ENCODE measurements at places on chromosomes 7 and 10.

GRCh38 chr7:51324206-51324898 is 7.7 kb upstream of the COBL start:
- DNase-seq: no peak

GRCh38 chr7:156438011-156438410 is 202.6 kb upstream of the RNF32 start:
- DNase-seq: no peak

GRCh38 chr7:135994466-135995205 is 17.5 kb upstream of the MTPN start:
- DNase-seq: no peak

DNA sequence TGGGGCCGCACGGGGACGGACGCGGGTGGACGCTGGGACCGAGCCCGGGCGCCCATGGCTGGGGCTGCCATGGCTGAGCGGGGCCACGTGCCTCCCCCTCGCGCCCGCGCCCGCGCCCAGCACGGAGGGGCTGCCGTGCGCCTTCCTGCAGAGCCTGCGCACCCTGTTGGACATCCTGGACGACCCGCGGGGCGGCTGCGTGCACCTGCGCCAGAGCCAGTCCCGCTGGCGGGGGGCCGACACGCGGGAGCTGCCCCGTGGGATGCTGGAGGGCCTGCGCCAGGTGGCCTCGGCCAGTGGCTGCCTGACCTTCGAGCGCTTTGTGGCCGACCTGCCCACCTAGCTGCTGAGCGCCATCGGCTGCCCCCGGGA is 72.5 kb upstream of the KCTD7 start:
- no peak for DNase-seq

GRCh38 chr7:25777969-25778708 is 373.9 kb upstream of the NFE2L3 start:
- no peak for DNase-seq

DNA sequence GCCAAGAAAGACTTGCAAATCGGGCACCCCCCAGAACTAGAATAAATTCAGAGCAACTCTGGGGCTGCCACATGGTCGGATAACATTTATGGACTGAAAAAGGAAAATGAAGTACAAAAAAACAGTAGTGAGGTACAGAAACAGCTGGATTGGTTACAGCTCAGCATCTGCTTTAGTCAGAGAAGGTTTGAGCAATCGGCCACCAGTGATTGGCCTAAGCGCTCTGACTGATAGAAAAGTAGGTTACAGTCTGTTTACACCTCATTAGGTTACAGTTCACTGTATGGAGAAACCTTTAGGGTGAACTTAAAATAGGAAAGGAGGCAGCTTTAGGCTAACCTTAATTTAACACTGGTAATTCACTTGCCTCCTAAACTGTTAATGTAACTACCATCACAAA is 102.0 kb upstream of the DKK1 start:
- no peak for DNase-seq

GRCh38 chr10:76353237-76353851 is 921.9 kb downstream of the LRMDA start:
- no peak for DNase-seq

- no peak for DNase-seq
These were observed 166.1 kb downstream of the GRK5 start for GRCh38 chr10:119373294-119374102.

- DNase-seq: no peak
These were observed 252.7 kb upstream of the PITRM1 start for GRCh38 chr10:3425261-3425660.

GRCh38 chr10:13019280-13019679 is 17.8 kb upstream of the CCDC3 start:
- no peak for DNase-seq

GRCh38 chr7:149824748-149825566 is 13.2 kb upstream of the ZNF862 start:
- DNase-seq: no peak

DNA sequence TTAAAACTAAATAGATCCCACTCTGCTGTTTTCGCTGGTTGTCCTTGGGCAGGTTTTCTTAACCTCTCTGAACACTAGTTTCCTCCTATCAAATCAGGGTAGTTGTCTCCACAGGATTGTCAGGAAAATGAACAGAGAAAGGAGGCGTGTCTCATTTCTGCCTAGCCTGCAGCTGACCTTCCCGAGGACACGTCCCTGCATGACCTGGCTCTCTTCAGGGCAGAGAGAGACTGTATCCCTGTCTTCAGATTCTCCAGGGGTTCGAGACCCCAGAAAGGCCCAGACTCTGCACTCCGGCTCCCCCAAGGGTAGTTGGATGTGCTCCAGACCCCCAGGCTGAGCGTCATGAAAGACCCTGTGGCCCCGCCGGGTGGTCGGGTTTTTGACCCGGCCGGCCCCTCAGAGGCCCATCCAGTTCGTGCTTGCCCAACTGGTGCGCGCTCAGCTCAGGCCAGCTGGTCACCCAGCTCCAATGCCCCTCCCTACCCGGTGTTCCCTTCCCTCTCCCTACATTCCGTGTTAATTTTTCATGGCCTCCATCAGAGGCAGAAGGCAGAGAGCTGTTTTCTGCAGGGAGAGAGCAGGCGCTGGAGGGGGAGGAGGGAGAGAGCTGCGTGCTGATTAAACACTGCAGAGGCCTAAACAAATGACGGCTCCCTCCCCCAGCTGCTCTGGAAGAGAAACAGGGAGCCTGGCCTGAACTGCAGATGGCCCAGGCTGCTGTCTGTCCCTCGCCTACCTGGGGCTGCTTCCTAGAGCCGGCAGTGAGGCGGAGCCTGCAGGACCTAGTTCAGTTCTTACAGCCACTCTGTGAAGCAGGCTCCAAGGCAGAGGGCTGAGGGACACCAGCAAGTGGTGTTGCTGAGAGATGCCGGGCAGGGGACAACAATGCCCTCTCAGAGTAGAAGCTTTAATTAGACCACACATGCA is 86.2 kb upstream of the PPIF start:
- no peak for DNase-seq

GRCh38 chr7:18916826-18917225 is 200.6 kb downstream of the TWIST1 start:
- DNase-seq: no peak

DNA sequence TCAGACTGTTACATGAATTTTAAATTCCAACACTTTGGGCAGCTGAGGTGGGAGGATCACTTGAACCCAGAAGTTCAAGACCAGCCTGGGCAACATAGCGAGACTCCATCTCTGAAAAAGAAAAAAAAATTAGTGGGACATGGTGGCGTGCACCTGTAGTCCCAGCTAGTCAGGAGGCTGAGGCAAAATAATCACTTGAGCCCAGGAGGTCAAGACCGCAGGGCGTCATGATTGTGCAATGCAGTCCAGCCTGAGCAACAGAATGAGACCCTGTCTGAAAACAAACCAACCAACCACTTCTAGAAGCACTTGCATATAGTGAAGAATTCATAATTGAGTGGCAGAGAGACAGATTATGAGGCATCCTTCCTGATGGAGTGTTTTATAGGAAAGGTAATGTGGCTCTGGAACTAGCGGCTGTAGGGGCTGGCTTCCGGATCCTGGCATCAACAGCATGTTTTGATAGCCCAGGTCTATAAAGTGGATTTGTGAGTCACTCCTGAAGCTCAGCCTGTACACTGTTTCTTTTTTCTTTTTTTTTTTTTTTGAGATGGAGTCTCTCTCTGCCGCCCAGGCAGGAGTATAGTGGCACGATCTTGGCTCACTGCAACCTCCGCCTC is 40.3 kb upstream of the RSBN1L start:
- DNase-seq: no peak

DNA sequence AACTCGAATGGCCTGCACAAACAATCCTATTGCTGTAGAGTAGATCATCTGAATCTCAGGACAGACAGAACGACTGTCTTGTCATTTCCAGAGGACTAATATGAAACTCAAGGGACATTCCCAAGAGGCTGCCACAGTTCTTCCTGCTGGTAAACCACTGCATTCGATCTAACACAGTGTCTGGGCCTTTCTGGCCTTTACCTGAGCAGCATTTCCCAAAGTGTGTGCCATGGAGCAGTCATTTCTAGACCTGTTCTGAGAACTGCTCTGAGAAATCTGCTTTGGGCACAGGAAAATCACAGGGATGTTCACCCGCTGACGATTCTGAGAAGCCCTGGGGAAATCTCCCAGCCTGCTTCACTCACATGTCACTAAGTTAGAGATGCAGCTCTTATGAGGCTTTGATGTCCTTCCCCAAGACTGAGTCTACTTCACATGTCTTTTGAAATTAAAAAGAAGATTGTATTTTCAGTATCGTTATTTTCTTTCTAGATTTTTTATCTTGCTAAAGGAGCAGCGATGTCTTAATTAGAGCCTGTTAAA is 18.4 kb downstream of the GPNMB start:
- DNase-seq: no peak

DNA sequence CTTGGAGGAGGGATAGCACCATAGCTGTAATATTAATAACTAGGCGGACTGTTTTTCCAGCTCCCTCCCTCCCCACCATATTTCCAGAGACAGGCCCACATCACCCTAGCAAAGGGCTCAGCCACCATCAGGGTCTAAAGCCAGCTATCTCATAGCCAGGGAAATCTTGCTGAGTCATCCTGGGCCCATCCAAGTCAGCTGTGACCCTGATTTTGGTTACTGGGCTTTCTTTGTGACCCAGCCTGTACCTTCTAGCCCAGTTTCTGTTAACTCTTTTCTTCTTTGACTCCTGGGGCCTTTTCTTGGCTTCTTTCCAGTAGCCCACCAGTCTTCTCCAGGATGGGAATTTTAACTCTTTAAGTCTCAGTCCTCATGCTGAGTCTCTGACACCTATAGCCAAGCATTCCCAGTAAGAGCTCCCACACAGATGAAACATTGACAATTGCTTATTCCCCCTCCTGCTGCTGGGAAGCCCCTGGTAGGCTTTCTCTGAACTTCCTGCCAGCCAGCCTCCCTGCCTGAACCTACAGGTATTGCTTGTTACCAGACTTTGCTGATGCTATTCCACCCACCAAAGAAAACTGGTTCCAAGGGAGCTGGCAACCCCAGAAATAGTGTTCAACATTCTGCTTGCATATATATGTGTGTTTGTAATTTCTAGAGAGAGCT is 34.8 kb upstream of the ADO start:
- no peak for DNase-seq

DNA sequence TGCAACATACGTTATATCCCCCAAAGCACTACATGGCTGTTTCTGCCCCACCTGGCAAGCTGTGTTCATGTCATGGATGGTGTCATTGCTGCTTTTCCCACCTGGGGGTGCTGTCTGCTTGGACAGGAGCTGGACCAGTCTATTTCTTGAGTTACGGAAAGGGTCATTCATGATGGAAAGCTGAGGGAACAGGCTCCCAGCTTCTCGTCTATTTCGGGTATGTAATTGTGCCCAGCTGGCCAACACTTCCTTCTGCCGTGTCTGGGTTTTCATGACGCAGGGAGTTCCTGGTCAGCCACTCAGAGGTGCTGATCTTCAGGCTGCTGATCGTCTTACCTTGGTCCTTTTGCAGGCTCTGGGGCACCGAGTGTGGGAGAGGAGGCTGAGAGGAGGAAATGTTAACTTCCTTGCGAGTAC is 8.6 kb downstream of the BTBD16 start:
- no peak for DNase-seq

GRCh38 chr7:134804854-134805253 is 25.4 kb downstream of the CALD1 start:
- DNase-seq: no peak

DNA sequence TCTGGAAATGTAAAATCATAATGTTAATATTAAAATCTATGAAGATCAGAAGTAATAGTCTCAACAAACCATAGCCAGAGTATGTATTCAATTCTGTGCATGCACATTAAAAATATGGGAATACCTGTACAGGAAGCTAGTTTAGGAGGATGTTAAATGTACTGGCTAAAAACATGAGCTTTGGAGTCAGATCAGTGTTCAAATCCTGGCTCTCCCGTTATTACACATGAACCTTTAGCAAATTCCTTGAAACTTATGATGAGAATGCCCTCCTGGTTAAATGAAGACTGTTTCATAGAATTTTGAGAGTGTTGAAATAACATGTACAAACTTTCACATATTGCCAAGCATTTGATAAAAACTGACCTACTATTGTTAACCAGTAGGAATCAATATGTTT is 4.6 kb downstream of the ARL4A start:
- DNase-seq: no peak

GRCh38 chr10:52883996-52884871 is 111.7 kb upstream of the MBL2 start:
- DNase-seq: no peak

- DNase-seq: no peak
These were observed 308.0 kb downstream of the EXOC4 start for GRCh38 chr7:133560900-133561299.

DNA sequence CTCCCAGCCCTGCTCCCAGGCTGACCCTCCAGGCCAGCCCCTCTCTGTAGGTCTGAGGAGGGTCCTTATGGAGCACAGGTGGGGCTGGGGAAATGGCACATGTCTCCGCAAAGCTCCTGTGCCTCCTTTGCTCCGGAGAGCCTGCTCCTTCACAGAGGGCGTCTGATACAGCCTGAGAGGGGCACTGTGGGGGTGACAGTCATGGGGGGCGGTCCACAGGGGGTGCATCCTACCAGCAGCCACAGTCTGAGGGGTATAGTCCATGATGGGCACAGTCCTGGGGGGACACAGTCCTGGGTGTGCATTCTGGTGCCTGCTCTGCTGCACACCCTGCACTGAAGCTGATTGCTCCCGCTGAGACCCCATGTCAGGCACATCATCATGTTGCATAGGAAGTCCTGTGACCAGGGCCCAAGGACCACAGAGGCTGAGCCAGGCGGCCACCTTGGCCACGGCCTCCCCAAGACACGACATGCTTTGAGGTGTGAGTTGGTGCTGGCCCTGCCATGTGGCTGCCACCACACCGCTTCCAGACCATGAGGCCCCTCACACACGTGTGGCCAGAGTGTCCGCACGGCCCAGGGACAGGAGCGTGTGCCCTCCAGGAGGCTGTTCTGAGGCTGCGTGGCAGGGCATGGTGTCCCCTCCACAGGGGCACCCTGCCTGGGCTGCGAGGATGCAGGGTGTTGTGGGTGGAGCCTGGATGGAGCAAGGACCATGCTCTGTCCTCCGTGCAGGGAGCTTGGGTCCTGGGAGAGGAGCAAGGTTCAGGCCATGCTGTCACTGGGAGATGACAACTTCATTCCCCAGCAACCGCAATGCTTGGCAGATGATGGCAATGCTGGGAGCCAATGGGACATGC is 59.2 kb downstream of the PWWP2B start:
- no peak for DNase-seq

DNA sequence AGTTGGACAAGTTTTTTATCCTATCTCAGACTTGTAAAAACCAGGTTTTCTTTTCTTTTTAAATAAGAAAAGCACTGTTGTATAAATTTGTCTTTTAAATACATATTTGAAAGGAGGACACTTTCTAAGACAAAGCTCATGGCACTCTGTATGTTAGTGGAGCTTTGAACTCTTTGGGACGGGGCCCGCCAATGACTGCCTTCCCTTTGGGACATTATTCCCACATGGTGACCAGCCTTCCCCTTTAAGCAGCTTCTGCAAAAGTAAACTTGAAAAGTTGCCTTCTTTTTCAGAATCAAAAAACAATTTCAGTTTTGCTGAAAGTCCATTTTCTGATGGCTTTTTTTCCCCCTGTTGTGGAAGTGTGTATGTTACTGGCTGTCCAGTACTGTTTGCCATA is 1.8 kb downstream of the CUX1 start:
- DNase-seq: no peak

DNA sequence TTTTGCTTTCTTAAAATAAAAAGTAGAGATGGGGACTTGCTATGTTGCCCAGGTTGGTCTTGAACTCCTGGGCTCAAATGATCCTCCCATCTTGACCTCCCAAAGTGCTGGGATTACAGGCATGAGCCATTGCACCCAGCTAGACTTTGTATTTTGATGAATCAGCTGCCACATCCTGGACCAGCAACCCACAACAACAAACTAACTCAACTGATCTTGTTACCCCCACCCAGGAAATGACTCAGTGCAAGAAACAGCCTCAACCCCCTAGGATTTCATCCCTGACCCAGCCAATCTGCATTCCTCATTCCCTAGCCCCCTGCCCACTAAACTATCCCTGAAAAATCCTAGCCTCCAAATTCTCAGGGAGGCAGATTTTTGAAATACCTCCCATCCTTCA is 123.8 kb downstream of the IPMK start:
- DNase-seq: no peak
